ENCODE measurements at places on chromosomes 2 and 18.

DNA sequence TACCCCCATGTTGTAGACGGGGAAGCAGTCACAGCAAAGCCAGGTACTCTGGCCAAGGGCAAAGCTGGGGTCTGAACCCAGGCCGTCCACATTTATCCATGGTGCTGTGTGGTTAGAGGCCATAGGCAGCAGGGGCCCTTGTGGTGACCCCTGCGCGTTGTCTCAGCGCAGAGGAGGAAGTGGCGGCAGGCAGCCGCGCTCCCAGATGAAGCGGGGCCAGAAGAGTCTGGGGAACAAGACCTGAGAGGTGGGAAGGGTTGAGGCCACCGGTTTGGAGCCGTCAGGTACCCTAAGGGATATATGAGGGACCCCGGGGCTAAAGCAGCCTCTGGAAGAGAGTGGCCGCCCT, 770 bp downstream of the ZNF396 start:
- DNase-seq: peak; percentile 80

- DNase-seq: no peak
Measured at GRCh38 chr2:7835693-7836680, 845.9 kb upstream of the ID2 start.

- DNase-seq: no peak
Measured at GRCh38 chr2:129237966-129238725, 741.3 kb upstream of the RAB6C start.

DNA sequence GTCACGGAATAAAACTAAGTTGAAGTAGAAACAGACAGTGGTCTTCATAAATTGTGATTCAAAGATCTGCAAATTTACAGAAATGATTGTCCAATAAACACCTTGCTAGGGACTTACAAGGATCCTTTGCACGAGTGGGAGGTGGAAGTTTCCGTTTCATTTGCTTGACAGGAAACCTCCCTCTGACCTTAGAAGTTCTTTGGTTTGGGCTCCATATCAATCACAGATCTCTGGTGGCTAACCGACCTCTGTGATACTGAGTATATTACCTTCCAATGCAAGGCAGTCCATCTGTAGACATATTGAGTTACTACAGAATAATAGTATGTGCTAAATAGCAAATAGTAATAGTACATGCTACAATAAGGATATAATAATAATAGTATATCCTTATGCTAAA, 33.7 kb upstream of the RNF152 start:
- DNase-seq: no peak

All from kidney (tissue), 22 donors.